ENCODE measurements at places on chromosomes 3 and 15.
A peak's percentile ranks its signal among the peaks of the same experiment; 100 is the strongest.

- DNase-seq: no peak
These were observed 516.1 kb downstream of the ZNF385D start for GRCh38 chr3:21234933-21235332.

- DNase-seq: no peak
These were observed 8.3 kb downstream of the LMCD1 start for GRCh38 chr3:8509961-8510360.

GRCh38 chr3:13495921-13496723, 16.0 kb downstream of the HDAC11 start:
- no peak for DNase-seq

DNA sequence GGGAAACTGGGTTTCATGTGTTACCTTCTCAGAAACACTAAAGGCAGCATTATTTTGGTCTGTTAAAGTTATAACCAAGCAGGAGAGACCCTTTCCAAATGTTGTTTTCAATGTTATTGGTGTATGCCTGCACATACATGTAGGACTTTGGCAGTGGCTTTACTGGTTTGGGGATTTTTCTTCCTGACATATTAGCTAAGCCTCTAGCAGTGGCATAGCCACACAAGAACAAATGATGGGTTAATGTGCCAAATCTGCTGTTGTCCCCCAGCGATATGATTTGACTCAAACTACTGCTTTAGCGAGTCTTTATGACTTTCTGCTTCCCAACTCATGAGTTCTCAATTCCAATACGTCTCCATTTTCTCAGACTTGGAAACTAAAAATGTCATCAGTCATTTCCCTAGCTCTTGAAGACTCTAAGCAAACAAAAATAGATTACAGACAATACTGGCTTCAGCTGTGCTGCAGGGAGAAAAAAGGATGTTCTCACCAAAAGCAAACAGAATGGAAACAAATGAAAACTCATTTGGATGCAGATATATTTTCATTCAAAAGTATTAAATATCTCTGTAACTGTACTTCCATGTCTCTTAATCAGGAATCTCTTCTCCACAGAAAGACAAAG, 29.6 kb downstream of the TPM1 start:
- no peak for DNase-seq

GRCh38 chr3:85041001-85041400, 82.2 kb downstream of the CADM2 start:
- no peak for DNase-seq

DNA sequence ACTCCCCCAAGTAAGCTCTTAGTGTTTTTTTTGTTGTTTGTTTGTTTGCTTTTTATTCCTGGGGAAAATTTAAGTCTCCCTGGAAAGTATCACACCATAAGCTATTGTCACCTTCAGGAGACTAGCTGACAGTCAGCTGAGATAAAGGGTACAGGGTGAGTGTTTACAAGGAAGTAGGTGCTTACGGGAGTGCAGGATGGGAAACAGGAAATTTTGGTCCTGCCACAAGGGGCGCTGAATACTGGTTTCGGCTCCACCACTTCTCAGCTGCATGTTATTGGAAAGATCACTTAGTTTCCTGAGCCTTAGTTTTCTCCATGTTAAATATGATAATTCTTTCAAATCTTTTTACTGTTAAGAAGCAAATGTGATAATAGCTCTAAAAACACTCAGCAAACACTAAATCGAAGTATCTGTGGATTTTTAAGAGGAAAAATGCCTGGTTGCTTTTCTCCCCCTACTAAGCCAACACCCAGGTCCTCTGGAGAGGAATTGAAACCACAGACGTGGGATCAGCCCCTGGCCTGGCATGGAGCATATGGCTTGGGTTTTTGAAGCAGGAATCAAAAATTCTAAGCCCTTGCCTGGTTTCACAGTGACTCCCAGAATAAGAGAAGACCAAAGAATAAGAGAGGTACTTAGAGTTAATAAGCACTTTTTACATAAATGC, 90.7 kb downstream of the SCN11A start:
- no peak for DNase-seq

GRCh38 chr3:184771301-184772127, 40.5 kb upstream of the VPS8 start:
- no peak for DNase-seq

DNA sequence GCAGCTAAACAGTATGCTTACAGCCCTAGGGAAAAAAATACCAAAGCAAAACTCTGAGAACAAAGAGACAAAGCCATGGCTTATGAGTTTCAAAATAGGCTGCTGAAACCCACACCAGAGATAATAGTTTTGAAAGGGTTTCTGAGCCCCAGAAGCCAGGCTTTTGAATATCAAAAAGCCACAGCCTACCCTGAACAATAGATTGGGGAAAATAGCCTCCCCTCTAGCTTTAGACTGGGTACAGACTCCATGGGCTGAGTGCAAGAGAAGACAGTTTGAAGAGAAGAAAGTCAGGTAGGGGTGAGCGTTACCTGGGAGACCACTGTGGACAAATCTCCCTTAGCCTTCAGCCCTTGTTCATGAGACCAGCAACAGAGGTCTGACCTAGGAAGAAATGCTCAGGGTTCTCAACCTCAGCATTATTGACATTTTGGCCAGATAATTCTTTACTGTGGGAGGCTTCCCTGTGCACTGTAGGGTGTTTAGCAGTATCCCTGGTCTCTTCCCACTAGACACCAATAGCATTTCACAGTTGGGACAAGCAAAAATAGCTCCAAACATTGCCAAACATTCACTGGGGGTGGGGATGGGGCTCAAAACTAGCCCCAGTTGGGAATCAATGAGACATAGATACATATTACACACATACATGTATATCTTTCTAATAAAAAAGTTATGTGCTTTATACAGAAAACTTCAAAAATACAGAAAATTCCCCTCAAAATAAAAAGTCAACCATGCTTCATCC, 11.6 kb upstream of the TAFA4 start:
- no peak for DNase-seq

DNA sequence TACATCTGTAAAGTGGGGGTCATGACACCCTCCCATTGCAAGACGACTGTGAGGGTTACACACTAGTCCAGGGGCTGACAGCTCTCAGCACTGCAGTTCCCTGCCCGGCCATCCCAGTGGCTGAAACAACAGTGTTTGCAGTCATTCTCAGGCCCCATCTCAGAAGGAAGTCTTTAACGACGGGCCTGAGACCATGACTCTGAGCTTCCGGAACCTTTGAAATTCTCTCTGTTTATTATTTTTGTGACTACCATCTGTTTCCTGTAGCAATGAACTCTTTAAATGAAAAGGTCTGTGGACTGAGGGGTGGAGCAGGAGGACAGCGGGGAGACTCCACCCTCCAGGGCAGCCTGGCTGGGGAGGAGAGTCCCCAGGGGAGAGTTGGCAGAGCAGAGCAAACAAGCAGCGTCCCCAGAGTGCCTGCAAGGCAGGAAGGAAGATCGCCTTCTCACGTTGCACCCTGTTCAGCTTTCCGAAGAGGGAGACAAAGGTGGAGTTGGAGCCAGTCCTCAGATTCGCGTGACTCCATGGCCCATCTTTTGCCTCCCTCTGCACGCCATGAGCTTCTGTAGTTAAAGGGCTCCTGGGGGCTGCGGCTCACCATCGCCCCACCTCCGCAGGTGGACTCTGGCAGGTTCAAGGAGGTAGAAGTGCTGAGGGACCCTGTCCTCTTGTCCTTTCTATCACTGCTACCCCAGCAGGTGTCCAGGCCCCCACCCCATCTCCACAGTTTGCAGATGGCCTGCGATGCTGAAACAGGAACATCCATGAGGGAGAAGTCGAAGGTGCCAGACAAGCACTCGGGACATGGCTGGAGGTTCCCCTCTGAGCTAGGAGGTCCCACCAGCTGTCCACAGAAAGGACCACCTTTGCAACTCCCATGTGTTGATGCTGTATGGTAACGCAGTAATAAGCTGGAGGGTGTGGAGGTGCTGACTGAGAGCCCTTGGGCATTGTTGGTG, 525.8 kb upstream of the PROK2 start:
- DNase-seq: peak; percentile 16

GRCh38 chr15:45759936-45760335, 125.1 kb downstream of the SQOR start:
- DNase-seq: no peak

DNA sequence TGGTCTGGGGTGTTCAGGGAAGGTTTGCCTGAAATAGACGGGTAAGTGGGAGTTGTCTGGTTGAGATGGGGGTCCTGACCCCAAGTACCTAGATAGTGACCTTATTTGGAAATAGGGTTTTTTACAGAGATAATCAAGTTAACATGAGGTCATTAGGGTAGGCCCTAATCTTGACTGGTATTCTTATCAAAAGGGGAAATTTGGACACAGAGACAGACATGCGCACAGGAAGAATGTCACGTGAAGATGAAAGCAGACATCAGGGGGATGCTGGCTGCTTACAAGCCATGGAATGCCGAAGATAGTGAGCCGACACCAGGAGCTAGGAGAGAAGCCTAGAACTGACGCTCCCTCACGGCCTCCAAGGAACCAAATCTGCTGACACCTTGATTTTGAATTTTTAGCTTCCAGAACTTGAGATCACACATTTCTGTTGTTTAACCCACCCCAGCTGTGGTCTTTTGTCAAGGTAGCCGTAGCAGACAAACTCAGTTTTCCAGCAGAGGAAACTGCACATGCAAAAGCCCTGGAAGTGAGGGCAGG, 17.1 kb downstream of the BHLHE40 start:
- DNase-seq: no peak

DNA sequence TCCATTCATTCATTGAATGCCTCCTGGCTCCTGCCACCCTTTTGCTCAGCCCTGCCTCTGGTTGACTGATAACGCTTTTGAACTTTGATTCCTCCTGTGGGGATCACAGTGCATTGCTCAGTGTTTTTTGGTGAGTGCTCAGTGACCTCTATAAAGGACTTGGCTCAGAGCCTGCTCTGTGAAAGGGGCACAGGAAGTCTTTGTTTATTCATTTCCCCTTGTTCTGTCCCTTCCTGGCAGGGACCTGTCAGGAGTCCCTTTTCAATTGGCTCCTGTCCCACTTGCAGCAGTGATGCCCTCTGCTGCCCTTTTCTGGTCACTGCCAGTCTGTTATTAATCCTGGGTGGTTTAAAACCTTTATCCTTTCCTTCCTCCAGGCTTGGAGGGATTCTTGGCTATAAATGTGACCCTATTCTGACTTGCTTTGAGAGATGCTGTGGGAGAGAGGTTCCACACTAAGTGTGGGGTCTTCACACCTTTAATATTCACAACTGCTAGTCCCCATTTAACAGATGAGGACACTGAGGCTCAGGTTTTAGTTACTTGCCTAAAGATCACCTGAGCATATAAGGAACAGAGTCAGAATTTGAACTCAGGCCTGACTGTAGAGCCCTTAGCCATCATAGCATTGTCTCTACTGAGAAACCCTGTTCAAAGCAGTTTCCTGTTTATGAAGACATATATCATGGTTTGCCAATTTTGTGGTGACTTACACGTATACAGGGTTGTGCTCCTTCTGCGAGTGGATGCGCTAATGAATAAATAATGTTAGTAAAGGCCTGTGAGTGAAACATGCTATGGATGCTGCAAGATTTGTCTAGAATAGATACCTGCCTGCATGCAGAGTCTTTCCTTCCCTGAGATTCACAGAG, 23.2 kb upstream of the TATDN2 start:
- DNase-seq: no peak

DNA sequence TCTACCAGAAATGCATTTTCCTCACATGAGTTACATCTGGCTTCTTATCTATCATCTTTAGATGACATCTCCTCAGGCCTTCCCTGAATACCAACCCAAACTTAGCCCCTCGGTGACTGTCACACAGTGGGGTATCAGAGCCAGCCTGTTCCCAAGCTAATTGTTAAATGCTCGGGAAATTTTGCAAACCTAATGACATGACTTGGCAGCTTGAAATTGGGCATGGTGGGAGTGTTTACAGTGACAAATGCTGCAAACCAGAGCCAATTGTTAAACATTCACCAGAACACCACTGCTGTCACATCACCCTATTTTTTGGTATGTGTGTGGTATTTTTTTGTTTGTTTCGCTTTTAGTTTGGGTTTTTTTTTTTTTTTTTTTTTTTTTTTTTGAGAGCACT, 130.8 kb downstream of the HCN4 start:
- no peak for DNase-seq

GRCh38 chr3:58482917-58483636, 8.8 kb upstream of the KCTD6 start:
- DNase-seq: no peak

- DNase-seq: no peak
These were observed 204.0 kb downstream of the OSBPL10 start for GRCh38 chr3:31777092-31777491.

GRCh38 chr15:33912326-33912725, 56.0 kb upstream of the CHRM5 start:
- DNase-seq: no peak

- no peak for DNase-seq
These were observed 828.2 kb upstream of the CFAP20DC start for GRCh38 chr3:59878038-59878427.

DNA sequence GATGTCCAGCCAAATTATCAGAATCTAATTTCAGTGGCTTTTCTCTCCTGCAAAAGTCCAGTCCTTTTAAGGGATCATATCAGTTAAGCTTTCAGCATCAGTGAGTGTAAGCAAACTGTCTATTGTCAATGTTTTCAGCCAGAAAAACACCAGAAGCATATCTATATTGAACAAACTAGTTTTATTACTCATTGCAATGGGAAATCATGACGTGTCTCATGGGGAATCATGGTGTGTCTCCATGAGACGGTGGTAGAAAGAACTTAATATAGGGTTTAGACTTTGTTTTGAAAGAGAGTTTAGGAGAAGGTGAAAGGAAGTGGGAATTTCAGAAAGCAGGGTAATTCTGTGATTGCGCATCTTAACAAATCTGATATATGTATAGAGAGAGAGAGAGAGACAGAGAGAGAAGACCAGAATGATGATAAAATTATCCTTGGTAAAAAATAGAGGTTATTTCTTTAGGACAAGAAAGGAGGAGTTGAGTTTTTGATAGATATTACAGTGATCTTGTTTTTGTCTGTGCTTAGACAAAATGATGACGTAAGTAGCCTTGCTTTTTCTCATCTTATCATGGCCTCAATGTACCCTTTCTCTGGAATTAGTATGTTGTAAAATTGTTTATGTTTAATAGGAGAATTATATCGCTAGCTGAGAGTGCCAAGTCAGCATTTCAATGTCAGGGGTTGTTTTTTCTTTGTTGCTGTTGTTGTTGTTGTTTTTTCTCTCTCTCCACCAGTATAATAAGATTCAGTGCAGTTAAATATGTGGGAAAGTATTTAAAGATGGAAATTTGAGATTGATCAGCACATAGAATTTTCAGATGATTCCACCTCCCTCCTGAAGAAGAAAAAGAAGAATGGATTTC, 129.9 kb upstream of the OSTN start:
- no peak for DNase-seq

GRCh38 chr3:37605572-37606153, 256.0 kb upstream of the CTDSPL start:
- no peak for DNase-seq

GRCh38 chr15:99123713-99124451, 19.0 kb downstream of the SYNM start:
- peak; percentile 25 for DNase-seq

- DNase-seq: no peak
These were observed 219.2 kb upstream of the GOLGA6L4 start for GRCh38 chr15:84016371-84016770.

DNA sequence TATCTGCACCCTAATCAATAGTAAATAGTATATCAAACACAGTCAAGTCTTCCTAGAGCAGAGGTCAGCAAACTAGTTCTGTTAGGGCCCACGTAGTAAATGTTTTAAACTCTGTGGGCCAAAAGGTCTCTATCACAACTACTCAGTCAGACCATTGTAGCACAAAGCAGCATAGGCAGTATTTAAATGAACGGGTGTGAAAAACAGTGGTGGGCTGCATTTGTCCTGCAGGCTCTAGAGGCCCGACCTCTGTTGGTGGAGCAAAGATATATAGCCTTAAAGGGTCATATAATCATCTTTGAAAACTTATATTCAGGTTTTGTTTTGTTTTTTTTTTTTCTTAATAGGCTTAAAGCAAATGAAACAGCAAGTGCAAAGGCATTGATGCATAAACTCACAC, 326.4 kb upstream of the TRIM42 start:
- no peak for DNase-seq
